Posterior vena cava (tissue), 2 donors: ENCODE measurements at places on chromosomes 4 and X.

GRCh38 chr4:165133150-165133549 is 20.5 kb upstream of the TMEM192 start:
- no peak for DNase-seq

DNA sequence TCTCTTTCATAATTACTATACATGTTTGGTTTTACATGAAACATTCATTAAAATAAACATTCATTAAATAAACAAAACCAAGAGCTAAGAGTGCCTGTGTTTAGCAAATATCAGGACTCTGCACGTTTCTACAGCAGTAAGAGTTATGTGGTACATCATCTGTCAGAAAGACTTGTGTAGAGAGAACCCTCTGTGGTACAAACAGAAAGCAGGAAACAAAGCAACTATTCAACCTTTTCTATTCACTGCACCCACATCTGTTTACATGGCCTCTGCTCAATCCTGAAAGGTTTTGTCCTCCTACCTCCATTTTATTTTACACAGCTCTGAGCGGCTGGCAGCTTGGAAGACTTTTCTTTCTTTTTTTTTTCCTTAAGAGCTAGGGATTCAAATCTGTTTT is 90.7 kb upstream of the PCDH18 start:
- DNase-seq, result no peak

DNA sequence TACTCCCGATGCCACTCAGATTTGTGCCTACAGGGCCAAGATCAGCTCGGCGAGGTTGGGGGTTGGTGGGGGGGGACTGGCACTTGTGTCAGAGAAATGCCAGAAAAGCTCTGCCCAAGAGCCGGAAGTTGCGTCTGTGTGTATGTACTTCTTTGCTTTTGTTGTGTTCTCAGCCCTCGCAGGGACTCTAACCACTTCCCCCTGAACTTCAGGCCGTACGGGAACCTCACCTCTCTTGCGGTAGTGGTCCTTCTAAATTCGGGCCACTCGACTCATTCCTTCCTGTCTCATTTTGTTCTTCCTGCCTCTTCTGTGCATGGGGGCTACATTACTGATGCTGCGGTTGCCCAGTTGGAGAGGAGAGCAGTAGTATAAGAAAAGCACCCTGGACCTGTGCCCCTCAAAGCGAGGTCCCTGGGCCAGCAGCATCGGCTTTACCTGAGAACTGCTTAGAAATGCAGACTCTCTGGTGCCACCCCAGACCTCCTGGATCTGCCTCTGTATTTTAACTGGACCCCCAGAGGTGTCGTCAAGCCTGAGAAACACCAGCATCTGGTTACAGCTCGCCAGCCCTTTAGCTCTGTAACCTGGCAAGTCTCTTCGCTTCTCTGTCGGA is 146.3 kb upstream of the RPS6KA3 start:
- DNase-seq, result no peak

DNA sequence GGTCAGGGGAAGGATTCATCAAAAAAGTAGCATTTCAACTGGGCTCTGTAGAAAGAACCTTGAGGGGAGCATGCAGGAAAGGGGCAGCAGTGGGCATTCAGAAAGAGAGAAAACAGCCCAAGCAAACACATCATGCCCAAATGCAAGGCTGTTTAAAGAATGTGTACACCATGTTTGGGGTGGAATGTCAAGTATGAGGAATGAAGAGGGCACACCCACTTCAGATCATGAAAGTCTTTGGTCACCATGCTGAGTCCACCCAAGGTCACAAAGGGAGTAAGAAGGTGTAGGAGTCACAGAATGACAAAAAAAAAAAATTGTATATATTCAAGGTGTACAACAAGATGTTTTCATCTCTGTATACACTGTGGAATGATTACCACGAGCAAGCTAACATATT is 9.4 kb downstream of the S100G start:
- no peak for DNase-seq

DNA sequence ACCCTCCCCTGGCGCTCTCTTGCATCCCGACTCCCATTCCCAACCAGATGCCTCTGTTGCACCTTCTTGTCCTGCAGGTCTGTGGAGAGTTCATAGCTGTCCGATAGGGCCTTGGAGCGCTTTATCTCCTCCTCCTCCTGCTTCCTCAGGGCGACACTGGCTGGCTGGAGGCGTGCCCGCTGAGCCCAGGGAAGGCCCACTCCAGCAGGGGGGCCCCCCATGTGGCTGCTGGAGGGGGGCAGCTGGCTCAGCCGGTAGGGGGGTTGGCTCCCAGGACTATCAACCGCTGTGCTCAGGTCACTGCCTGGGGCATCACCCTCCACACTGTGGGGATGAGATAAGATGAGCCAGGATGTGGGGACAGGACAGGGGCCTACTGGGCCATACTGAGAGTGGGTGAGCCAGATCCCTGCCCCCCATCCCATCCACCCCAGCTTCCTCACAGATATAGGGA is 25.6 kb downstream of the IQSEC2 start:
- DNase-seq, result peak; percentile 64

GRCh38 chrX:129840344-129840743 is 3.3 kb downstream of the ZDHHC9 start:
- DNase-seq, result no peak

GRCh38 chrX:24260842-24261550 is 52.9 kb downstream of the SUPT20HL2 start:
- peak; percentile 82 for DNase-seq

GRCh38 chr4:46586566-46586965 is 196.6 kb upstream of the GABRA2 start:
- no peak for DNase-seq

- DNase-seq, result no peak
These were observed 292.5 kb downstream of the CAMK2D start for GRCh38 chr4:113469023-113469390.

GRCh38 chr4:152738827-152739226 is 40.7 kb downstream of the TIGD4 start:
- DNase-seq, result no peak
